ENCODE measurements at places on chromosomes 16 and 17.

- peak; percentile 20 for DNase-seq
These were observed 274.9 kb upstream of the CCL2 start for GRCh38 chr17:33980193-33980592.

- DNase-seq: peak; percentile 47
These were observed 45.9 kb downstream of the SLC6A2 start for GRCh38 chr16:55701442-55702319.

DNA sequence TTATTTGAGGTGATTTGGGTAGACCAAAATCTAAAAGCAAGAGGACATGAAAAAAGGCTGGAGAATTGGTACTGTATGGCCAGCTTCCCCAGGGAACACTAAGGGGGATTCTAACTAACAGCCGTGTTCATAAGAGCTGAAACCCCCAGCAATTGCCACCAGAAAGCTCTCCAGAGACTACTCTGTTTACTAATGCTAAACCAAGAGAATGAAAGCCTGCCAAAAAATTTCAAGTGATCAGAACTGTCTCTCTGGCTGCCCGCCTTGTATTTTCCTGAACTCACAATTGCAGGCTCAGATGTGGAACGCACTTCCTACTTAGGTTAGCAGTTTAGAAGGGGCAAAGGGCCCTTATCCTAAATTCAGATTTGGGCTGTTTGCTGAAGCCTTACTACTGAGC lies 24.1 kb downstream of the MYH10 start:
- DNase-seq: no peak

DNA sequence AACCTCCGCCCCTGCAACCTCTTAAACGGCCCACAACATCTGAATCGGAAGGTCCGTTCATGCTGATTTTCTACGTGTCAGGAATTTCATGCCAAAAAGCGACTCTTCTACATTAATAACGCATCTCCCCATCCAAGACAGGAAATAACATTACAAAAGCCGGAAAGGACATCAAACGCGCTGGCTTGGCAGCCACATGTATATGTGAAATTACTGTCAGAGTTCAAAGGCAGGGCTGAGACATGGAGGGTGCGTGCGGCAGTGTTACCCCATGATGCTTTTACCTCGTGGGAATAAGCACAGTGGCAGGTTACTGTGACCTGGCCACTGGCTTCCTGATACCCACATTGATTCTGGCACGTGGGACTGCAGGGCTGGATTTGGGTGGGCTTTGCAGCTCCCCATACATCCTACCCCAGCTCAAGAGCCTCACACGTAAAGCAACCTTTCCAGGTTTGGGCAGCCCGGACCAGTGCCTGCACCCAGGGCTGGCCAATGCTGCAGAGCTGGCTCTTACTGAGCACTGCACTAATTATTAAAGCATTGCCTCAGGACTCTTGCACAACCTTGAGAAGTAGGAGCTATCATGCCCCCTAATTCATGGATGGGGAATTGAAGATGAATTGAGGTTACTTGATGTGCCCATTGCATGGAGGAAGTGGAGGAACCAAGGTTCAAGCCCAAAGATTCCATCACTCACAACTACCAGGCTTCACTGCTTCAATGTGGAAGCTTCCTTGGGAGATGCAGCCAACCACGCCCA lies 120.6 kb upstream of the FOXF1 start:
- DNase-seq: no peak

GRCh38 chr17:64739316-64740058 lies 77.4 kb upstream of the SMURF2 start:
- DNase-seq: peak; percentile 43

Measured in inflammatory macrophage (primary cell).